Right cardiac atrium (tissue), 5 donors: ENCODE measurements at places on chromosomes 7 and 10. TPM values are rescaled to one million over a fixed set of nuclear protein-coding genes. Genes with fewer than 3 reads are reported as not detected.

GRCh38 chr7:55055479-55055878, 36.7 kb downstream of the EGFR start:
- DNase-seq: no peak

DNA sequence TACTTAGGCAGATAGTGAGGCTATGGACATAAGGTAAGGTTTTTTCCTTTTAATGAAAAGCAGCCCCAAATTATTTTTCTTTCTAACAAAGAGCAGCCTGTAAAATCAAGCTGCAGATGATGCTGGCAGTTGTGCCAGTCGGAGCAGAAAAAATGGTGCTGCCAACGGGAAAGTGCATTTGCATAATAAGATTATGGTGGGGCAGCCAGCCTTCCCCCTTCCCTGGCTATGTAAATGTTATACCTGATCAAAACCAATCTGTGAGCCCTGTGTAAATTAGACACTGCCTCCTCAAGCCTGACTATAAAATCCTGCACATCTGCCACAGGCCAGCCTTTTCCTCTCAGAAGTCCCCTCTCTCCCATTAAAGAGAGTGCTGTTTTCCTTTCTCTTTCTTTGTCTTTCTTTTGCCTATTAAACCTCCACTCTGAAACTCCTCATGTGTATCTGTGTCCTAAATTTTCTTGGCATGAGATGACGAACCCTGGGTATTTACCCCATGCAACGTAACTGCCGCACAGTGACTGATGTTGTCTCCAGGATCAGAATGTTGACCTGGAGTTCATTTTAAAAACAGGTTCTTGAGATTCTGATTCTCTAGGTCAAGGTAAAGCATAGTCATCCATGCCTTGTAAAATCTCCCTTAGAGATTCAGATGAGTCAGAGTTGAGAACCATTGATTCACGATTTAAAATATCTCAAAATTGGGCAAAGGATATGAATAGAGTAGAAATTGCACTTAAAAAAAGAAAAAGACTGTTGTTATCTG, 167.3 kb upstream of the C1GALT1 start:
- no peak for DNase-seq

DNA sequence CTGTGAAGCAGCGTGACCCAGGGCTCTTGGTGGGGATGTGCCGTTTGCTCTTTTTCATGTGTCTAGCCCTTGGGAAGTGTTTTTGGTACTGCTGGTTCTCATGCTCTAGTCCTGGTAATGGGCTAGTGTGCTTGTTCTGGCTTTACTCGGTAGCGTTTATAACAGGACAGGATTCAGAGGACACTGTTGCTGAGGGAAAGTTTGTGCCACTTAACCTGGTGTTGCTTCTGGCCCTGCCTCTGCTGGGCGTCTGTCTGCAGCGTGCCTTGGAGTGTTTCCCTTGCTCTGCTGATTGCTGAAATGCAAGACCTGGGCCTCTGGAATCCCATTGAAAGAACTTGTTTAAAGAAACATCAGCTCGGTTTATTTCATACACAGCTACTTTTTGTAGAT, 35.0 kb downstream of the INPP5A start:
- DNase-seq: peak; percentile 54

GRCh38 chr7:1752771-1753563, 82.9 kb downstream of the ELFN1 start:
- no peak for DNase-seq

ADARB2 gene
- total RNA-seq: 0.97 TPM

TUBB8 gene
- total RNA-seq: not detected

MUC3A gene
- 0.06 TPM for total RNA-seq
